Suppressor macrophage (primary cell): ENCODE measurements at places on chromosomes 7 and 10.

GRCh38 chr7:54882694-54883093 is 123.7 kb upstream of the SEC61G start:
- DNase-seq = no peak

- no peak for DNase-seq
These were observed 32.2 kb downstream of the BAIAP2L1 start for GRCh38 chr7:98368716-98369115.

DNA sequence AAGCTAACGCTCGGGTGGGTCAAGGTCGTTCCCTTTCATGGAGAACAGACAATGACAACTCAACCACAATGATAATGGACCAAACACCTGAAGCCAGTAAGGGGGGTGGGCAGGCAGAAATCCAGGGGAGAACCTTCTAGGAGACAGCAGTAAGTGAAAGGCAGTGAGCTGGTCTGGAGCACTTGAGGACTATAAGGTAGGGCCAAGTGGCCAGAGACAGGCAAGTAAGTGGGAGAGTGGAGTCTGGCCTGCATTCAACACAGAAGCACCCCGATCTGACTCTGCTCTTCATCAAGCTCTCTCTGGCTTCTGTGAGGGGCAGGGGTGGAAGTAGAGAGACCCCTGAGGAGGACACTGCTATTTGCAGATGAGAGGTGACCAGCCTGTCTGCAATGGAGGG is 7.7 kb upstream of the IKZF1 start:
- DNase-seq = no peak

DNA sequence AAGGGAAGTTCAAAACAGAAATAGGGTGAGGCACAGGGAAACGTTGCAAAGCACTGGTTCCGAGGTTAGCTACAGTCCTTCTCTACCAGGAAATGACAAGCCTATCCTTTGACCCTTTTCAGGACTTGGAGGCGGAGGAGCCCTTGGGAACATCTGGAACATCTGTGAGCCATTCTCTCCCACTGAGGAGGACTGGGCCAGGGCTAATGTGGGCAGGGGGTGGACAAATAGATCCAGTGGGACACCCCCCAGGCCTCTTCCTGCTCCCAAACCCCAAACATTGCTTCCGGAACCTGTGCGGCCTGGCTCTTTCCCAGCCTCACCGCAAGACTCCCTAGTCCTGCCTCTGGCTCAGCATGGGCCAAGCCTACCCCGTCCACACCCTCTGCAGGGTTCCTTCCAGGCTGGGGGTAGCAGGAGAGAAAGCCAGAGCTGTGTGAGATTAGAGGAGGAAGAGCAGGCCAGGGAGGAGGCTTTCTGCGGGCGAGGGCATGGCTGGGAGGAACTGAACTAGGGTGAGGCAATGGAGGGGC is 36.5 kb downstream of the GHRHR start:
- peak; percentile 33 for DNase-seq
